Dermis microvascular lymphatic vessel endothelial cell (primary cell): ENCODE measurements at places on chromosomes 1 and 21. TPM values are rescaled to one million over a fixed set of nuclear protein-coding genes. Genes with fewer than 3 reads are reported as not detected.

Gene LAX1
- under 0.01 TPM in 2 replicates for total RNA-seq

Gene CCDC17
- 0.51 and 1.0 TPM in 2 replicates for total RNA-seq

Gene FNBP1L
- 37.0 and 39.2 TPM in 2 replicates for total RNA-seq

Gene PTPN22
- total RNA-seq, result under 0.01 and 0.26 TPM in 2 replicates

Gene CYP4A22
- not detected in 2 replicates for total RNA-seq

Gene ARMH1
- 0.13 TPM in 1 of 2 replicates, not detected in the other for total RNA-seq

Gene PTPN7
- total RNA-seq, result 0.13 TPM in 2 replicates

Gene UBE2U
- total RNA-seq, result 0.13 TPM in 1 of 2 replicates, not detected in the other

Gene MXRA8
- 0.25 TPM in 1 of 2 replicates, not detected in the other for total RNA-seq

Gene PRMT2
- total RNA-seq, result 96.2 and 141 TPM in 2 replicates

Gene RAB3B
- 2.1 and 4.0 TPM in 2 replicates for total RNA-seq

Gene OVAAL
- not detected in 2 replicates for total RNA-seq

Gene SLC37A1
- total RNA-seq, result 10.7 and 11.5 TPM in 2 replicates

Gene PLA2G2D
- total RNA-seq, result not detected in 2 replicates

Gene ANKRD34A
- total RNA-seq, result under 0.01 TPM in 2 replicates

Gene PADI4
- total RNA-seq, result not detected in 2 replicates

Gene OR2L3
- not detected in 2 replicates for total RNA-seq

Gene AMIGO1
- total RNA-seq, result 0.64 and 1.0 TPM in 2 replicates

Gene IKBKE
- 22.8 and 24.5 TPM in 2 replicates for total RNA-seq

Gene MYBPH
- not detected in 2 replicates for total RNA-seq

Gene RPE65
- not detected in 2 replicates for total RNA-seq

Gene EFCAB14
- 56.5 and 57.1 TPM in 2 replicates for total RNA-seq

Gene PLPPR4
- total RNA-seq, result under 0.01 TPM in 1 of 2 replicates, not detected in the other

Gene SPRR4
- not detected in 2 replicates for total RNA-seq

Gene PADI2
- under 0.01 TPM in 2 replicates for total RNA-seq

Gene SPAG17
- total RNA-seq, result not detected in 2 replicates

Gene SAMD13
- total RNA-seq, result 0.63 and 1.0 TPM in 2 replicates

Gene U2AF1
- total RNA-seq, result 22.0 and 23.1 TPM in 2 replicates

Gene DAP3
- total RNA-seq, result 38.0 and 39.1 TPM in 2 replicates

Gene MPL
- 0.13 TPM in 2 replicates for total RNA-seq
